Pulmonary artery endothelial cell (primary cell): ENCODE measurements at places on chromosomes 7 and 10.

DNA sequence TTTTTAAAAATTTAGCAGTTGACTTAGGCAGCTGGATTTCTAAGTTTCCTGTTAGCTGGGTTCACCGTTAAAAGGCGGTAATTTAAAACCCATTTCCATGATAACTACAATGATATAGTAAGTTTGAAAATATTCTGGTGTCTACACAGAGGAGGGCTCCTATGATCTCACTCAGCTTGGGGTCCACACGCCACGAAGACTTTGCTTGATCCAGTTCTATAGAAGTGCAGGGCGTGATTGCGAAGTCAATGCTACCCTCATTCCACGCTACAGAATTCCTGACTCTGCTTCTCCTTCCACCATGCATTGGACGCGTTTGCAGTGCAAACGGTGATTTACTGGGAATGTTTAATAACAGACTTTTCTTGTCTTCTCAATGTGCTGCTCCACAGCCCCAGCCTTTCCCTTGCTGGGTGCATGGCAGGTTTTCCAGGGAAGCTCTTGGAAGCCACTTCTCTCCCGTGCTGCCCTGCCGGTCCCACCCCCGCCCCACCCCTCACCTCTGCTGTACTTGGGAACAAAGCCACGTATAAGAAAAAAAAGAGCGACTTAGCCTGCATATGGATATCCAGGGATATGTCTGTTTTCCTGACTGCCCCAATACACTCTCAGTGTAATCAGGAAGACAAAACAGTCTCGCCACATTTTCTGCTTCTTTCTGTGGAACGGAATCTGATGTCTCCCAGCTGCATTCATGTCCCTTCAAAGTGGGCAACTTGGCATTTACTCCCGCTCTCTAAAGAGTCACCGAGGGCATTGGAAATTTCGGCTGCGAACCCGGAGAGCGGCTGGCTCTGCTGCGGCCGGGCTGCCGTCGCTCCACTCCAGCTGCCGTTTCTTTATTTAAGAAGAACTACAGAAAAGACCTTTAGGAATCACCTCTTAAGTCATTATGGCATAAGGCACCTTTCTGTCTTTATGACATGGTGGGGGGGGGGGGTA, 434.4 kb upstream of the MGMT start:
- DNase-seq, result no peak

GRCh38 chr10:92923416-92923815, 75.1 kb downstream of the EXOC6 start:
- no peak for DNase-seq

DNA sequence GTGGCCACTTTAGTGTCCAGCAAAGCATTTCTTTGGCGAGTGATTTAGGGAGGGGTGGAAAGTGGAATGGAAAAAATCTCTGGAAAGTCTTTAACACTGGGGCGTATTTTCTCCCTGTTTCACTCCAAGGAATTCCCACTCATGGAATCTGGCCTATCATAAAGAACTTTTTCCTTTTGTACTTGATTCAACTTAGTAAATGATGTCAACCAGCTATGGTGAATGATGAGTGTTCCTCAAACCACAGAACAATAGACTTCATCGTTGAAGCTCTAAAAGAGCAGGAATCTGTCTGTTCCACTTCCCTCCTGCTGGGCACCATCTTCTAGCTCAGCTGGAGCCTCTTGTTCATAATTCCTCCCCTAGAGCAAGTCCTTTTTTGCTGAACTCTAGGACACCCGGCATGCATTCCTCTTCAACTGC, 66.5 kb downstream of the EPDR1 start:
- DNase-seq, result no peak

DNA sequence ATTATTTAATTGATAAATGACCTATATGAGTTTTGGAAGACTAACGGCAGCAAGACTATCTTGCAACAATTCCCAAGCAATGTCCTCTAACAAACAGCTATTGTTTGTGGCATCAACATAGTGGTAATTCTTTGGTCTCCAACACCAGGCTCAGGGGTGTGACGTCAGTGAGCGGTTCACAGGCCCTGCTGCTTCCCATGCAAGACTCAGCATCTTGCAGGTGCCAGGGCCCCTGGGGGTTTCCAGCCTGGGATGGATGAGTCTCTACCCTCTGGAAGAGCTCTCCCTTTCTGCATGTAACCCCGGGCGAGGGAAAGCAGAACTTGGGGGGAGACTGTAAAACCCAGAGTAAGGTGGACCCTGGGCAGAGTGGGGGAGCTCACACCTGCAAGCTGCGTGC, 164.7 kb downstream of the ACTR3B start:
- DNase-seq, result no peak

- no peak for DNase-seq
Observed at GRCh38 chr7:116924741-116925140, 28.6 kb upstream of the ST7 start.

- no peak for DNase-seq
Observed at GRCh38 chr10:95350219-95350829, 59.5 kb upstream of the PDLIM1 start.

- DNase-seq, result no peak
Observed at GRCh38 chr7:39621784-39622411, 1.5 kb upstream of the RALA start.

DNA sequence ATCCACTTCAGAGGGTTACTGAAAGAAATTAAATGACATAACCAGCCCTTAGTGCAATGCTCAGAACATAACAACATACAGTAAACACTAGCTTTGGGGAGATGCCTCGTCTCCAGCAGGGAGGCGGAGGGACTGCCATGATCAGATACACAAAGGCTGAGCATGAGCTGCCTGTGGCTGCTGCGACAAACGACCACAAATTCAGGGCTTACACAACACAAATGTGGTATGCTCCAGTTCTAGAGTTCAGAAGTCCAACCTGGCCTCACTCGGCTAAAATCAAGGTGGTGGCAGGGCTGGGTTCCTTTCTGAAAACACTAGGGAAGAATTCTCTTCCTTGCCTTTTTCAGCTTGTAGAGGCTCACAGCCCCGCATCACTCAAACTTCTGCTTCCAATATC, 128.2 kb upstream of the ADAM12 start:
- DNase-seq, result no peak

- no peak for DNase-seq
Observed at GRCh38 chr10:69220507-69220906, 375 bp downstream of the HKDC1 start.

DNA sequence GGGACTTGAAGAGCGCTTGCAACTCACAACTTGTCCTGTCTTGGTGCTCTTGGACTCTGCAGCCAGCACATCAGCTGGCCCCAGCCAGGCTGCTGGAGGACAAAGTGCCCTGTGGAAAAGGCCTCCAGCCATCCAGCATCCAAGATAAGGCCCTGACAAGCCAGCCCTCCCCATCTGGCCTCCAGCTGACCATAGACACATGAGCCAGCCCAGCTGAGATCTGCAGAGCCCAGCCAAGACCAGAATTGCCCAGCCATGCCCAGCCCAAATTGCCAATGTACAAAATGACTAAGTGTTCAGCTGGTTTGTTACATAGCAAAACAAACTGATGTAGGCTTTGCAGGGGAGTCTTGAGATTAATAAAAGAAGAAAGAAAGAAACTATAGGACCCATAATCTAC, 36.0 kb upstream of the FRMD4A start:
- no peak for DNase-seq

DNA sequence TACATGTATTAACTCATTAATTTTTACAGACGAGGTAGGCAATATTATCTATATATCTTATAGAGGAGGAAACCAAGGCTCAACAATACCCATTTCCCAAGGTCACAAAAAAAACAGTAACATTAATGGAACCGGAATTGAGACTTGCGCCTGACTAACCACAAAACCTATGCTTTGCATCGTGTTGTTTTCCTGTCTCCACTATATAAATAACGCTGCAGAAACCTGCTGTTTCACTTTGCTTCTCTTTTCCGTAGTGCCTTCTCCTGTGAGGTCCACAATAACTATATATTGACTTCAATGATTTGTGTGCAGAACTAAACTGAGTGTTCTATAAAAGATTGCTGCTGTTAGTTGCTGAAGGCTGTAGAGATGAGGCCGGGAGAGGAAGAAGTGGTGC, 97.7 kb upstream of the RPA3 start:
- DNase-seq, result no peak

GRCh38 chr7:112190120-112190519, 16.1 kb downstream of the DOCK4 start:
- no peak for DNase-seq

GRCh38 chr7:28490831-28491230, 78.5 kb downstream of the CREB5 start:
- DNase-seq, result no peak

- no peak for DNase-seq
Observed at GRCh38 chr10:85235258-85235657, 906.9 kb downstream of the CCSER2 start.
